ENCODE measurements at places on chromosomes 7 and 10. TPM values are rescaled to one million over a fixed set of nuclear protein-coding genes. Genes with fewer than 3 reads are reported as not detected.

DNA sequence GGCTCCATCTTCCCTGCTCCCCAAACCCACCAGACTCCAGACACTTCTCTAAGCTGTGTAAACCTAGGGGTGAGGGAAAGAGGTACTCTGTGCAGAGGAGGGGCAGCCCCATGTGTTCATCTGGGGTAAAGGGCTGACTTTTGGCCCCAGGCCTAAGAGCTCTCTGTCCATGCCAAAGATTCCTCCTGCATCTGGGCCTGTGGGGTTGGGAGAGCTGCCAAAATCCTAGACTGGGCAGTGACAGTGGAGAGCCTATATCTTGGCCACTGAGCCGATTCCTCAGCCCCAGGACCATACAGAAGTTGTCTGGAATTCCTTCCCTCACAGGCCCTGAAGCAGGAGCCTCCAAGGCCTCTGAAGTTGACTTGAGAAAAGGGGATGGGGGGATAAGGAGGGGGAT lies 25.3 kb upstream of the LEP start:
- no peaks in the 10 kb centered on the region for H3K36me3 ChIP-seq
- no peak for DNase-seq
- peaks cover 6% of the 10 kb centered on the region for H3K27me3 ChIP-seq

DNA sequence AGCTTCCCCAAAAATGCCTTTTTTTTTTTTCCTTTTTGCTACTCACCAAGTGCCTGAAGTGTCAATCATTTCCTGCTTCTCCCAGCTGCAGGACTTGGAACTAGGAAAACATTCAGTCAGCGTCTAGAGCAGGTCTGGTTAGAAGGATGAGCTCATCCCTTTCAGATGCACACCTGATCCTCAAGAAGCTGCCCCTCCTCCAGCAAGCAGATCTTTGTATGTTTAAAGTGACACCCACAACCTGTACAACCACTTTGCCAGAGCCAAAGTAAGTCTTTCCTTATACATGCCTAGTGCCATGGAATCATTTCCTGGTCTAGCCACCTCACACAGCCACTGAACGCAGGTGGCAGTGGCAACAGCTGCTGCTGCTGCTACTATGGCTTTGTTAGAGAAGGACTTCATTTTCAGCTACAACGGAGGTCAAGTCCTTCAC lies 10.4 kb upstream of the USP54 start:
- DNase-seq = no peak
- H3K4me1 ChIP-seq = no peaks in the 10 kb centered on the region
- H3K27me3 ChIP-seq = no peaks in the 10 kb centered on the region
- H3K27ac ChIP-seq = peak overlapping the region; percentile 6

DNA sequence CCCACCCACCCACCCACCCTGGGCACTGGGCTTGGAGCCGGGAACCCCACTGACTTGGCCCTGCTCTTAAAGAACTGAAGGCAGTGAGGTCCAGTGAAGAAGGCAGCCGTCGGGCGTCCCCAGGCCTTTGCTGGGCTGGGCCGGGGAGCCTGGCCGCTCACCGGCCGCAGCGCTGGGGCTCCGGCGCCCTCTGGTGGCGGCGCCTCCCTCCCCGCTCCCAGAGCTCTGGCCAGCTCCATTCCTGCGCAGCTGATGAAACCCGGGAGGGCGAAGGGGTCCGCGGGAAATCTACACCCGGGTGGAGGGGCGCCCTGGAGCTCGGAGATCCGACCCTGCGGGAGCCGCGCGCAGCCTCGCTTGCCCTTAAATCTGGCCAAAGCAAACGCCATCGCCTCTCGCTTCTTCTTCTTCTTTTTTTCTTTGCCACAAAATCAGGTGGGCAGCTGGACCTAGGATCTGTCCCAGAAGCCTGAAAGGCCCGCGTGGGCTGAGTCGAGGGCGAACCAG lies 1.7 kb upstream of the CXCL12 start:
- peaks cover 53% of the 10 kb centered on the region for H3K27me3 ChIP-seq
- no peak overlapping the region for H3K27ac ChIP-seq
- H3K4me3 ChIP-seq = no peak overlapping the region
- DNase-seq = no peak
- H3K4me1 ChIP-seq = no peaks in the 10 kb centered on the region

GRCh38 chr7:25314731-25315267 lies 86.5 kb upstream of the NPVF start:
- no peak overlapping the region for H3K4me3 ChIP-seq
- no peaks in the 10 kb centered on the region for H3K36me3 ChIP-seq

GRCh38 chr10:60291344-60291930 lies 98.2 kb downstream of the ANK3 start:
- H3K4me1 ChIP-seq = no peaks in the 10 kb centered on the region
- H3K36me3 ChIP-seq = no peaks in the 10 kb centered on the region
- H3K4me3 ChIP-seq = no peak overlapping the region
- H3K27ac ChIP-seq = no peak overlapping the region

GRCh38 chr7:67821116-67821515 lies 824.5 kb downstream of the TYW1 start:
- no peak overlapping the region for H3K4me3 ChIP-seq
- peak; percentile 10 for DNase-seq
- peak overlapping the region; percentile 76 for H3K27ac ChIP-seq
- no peaks in the 10 kb centered on the region for H3K36me3 ChIP-seq
- no peaks in the 10 kb centered on the region for H3K4me1 ChIP-seq
- H3K27me3 ChIP-seq = no peaks in the 10 kb centered on the region

DNA sequence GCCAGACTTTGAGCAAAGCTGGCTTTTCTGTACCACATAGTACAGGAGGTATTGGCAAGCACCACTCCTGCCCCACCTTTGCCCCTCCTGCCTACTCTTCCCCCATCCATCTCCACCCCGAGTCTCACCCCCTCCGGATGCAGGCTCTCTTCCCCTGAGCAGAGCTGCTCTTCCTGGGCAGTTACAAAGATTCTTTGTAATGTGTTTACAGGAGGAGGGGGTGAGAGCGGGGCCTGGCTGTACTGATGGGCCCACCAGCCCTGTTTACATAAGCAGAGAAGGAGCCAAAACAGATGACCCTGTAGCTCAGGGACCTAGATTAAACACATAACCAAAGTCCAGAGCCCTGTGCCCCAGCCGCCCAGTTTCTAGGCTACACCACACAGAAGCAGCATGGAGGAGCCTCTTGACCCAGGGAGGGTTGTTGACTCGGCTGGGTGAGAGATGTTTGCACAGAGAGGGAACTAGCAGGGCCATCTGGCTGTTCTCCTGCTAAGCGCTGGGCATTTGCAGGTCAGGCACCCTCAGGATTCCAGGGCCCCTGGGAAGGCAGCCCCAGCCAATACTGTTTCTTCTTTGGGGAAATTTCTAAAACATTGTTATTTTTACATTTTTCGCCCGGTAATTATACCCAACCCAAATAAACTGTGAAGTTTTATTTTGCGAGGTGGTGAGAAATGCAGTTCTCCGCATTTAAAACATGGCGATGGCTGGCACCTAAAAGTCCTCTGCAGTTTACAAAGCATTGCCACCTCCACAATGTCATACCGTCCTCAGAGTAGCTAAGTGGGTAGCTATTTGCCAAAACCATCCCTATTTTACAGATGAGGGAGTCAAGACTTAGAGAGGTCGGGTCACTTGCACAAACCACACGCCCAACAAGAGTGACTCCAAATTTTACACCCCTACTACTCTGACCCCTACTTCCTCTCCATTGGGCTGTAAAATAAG lies 11.4 kb upstream of the ZKSCAN1 start:
- H3K27me3 ChIP-seq = no peaks in the 10 kb centered on the region
- H3K4me1 ChIP-seq = peaks cover 6% of the 10 kb centered on the region
- DNase-seq = no peak
- H3K4me3 ChIP-seq = no peak overlapping the region
- no peaks in the 10 kb centered on the region for H3K36me3 ChIP-seq

DNA sequence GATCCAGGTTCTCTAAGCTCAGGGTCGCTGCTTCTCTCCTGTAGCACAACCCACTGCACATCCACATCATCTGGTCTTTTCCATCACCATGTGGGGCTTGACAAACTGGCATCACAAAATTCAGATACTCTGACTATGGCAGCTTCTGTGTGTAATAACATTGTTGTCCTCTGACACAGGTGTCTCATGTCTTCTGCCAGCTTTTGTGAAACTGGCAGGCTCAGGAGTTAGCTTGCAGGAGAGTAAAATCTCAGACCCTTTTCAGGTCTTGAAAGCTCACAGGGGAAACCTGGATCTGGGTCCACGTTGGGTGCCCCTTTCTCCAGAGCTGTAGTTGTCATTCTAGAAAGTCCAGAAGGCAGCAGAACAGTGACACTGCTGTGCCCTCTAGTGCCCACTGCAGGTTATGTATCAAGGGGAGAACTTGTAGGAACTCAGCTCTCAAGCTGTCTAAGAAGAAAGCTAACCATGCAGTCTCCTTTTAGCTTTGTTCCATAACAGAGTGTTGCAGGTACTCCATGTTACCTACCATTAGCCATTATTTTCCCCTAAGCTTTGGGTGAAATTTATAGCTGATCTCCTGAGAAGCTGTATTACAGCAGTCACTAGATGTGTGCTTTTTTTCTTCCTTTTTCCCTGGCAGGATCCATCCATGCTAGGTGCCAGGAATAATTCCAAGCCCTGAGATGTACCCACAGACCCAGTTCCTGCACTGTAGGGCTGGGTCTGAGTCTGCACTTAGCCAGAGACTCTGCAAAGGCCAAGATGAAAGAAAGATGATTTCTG lies 102.7 kb downstream of the ZNF248 start:
- H3K4me3 ChIP-seq = no peak overlapping the region
- H3K27me3 ChIP-seq = no peaks in the 10 kb centered on the region
- DNase-seq = no peak
- H3K27ac ChIP-seq = no peak overlapping the region

The LIPN gene
- 0.50 TPM for polyA plus RNA-seq

The TLX1 gene
- 0.27 TPM for polyA plus RNA-seq
